ENCODE measurements at places on chromosomes 13 and 19. TPM values are rescaled to one million over a fixed set of nuclear protein-coding genes. Genes with fewer than 3 reads are reported as not detected.

- peak; percentile 73 for DNase-seq
- no peaks in the 10 kb centered on the region for H3K27me3 ChIP-seq
- H3K36me3 ChIP-seq, result no peaks in the 10 kb centered on the region
- peaks cover 24% of the 10 kb centered on the region for H3K4me1 ChIP-seq
- H3K4me3 ChIP-seq, result peak overlapping the region; percentile 27
Measured at GRCh38 chr13:22369840-22370239, 699.0 kb downstream of the FGF9 start.

DNA sequence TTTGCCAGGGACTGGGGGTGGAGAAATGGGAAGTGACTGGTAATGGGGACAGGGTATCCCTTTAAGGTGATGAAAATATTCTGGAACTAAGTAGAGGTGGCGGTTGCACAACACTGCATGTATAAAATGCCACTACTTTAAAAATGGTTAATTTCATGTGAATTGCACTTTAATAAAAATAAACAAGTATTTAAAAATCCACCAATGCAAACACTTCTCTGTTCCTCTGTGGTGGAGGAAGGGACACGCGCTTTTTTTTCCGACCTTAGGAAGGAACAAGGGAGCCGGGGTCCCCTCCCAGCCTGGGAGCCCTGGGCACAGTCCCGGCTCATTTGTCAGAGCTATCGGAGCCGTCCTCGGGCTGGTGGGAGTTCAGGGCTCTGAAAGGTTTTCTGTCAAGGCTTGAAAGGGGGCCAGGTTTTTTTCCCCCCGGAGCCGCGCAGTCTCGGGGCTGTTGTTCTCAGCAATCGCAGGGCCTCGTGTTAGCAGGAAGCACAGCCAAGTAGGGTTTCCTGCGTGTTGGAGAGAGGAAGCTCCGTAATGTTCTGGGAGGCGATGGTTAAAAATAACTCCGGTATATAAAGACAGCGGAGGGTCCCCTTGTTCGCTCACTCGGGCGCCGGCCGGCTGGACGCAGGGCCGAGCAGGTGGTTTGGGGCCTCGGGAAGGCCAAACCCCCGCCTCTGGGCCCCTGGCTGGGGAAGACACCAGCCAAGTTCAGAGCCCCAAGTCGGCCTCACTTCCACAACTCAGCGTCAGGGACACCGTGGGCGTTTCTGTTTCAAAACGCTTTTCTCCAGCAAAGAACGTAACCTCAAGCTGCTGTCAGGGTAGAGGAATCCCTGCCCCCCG lies 41.2 kb upstream of the KLF2 start:
- H3K27me3 ChIP-seq, result no peaks in the 10 kb centered on the region
- no peak overlapping the region for H3K4me3 ChIP-seq
- H3K4me1 ChIP-seq, result peaks cover 9% of the 10 kb centered on the region
- H3K36me3 ChIP-seq, result no peaks in the 10 kb centered on the region
- H3K27ac ChIP-seq, result peak overlapping the region; percentile 64

GRCh38 chr13:42350141-42350540 lies 78.2 kb downstream of the AKAP11 start:
- H3K27me3 ChIP-seq, result no peaks in the 10 kb centered on the region
- no peak overlapping the region for H3K27ac ChIP-seq
- no peak overlapping the region for H3K4me3 ChIP-seq

DNA sequence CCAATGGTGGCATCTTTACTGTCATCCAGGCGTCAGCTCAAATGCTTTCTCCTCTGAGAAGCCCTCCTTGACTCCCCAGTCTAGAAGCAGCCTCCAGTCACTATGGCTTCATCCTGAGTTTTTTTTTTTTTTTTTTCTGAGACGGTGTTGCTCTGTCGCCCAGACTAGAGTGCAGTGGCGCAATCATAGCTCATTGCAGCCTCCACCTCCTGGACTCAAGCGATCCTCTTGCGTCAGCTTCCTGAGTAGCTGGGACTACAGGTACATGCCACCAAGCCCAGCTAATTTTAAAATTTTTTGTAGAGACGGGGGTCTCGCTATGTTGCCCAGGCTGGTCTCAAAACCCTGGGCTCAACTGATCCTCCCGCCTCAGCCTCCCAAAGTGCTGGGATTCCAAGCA lies 4.2 kb downstream of the NRTN start:
- H3K4me1 ChIP-seq, result peaks cover 6% of the 10 kb centered on the region
- H3K36me3 ChIP-seq, result no peaks in the 10 kb centered on the region
- H3K27me3 ChIP-seq, result peaks cover 5% of the 10 kb centered on the region
- DNase-seq, result no peak
- H3K4me3 ChIP-seq, result no peak overlapping the region
- H3K27ac ChIP-seq, result no peak overlapping the region

DNA sequence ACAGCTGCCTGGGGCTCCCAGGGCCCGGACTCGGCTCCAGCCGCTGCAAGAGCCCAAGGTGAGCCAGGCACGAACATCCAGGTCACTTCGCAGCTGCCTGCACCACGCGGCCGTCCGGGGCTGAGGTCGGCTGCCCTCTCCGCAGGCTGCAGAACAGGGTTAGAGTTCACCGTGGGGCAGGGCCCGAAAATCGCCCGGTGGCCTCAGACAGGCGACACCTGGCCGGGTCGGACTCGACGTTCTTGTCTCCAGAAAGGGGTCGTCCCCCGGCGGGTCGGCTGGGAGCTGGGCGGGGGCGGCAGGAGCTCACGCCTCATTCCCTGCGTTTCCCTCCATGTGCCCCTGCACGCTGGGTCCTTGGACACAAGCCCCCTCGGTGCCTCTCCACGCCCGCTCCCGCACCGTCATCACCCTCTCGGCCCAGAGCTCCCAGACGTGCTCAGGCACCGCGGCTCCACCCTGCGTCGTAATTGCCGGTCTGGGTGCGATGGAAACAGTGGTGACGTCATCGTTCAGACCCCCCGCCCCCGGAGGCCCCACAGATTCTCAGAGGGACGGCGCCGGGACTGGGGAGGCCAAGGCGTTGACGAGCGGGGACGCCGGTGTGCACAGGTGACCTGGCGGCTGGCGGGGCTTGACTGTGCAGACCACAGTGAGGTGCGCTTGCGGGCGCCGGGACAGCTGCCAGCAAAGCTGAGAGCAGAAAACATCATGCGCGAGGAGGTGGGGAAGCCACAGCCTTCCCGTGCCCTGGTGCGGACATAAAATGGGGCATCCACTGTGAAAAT lies 4.0 kb upstream of the GRIN3B start:
- no peaks in the 10 kb centered on the region for H3K4me1 ChIP-seq
- peak overlapping the region; percentile 55 for H3K4me3 ChIP-seq
- no peaks in the 10 kb centered on the region for H3K36me3 ChIP-seq
- peaks cover 38% of the 10 kb centered on the region for H3K27me3 ChIP-seq

GRCh38 chr13:97238432-97238831 lies 16.3 kb downstream of the MBNL2 start:
- H3K4me3 ChIP-seq, result no peak overlapping the region
- H3K27ac ChIP-seq, result no peak overlapping the region
- H3K27me3 ChIP-seq, result peaks cover 56% of the 10 kb centered on the region
- H3K4me1 ChIP-seq, result peaks cover 31% of the 10 kb centered on the region
- H3K36me3 ChIP-seq, result no peaks in the 10 kb centered on the region

GRCh38 chr13:44810061-44810840 lies 179.0 kb downstream of the NUFIP1 start:
- H3K27ac ChIP-seq, result no peak overlapping the region
- no peaks in the 10 kb centered on the region for H3K27me3 ChIP-seq
- H3K4me3 ChIP-seq, result no peak overlapping the region

- H3K4me1 ChIP-seq, result peaks cover 12% of the 10 kb centered on the region
- H3K27ac ChIP-seq, result no peak overlapping the region
- DNase-seq, result peak; percentile 90
- no peaks in the 10 kb centered on the region for H3K36me3 ChIP-seq
Measured at GRCh38 chr19:18251587-18252369, 22.5 kb downstream of the IQCN start.

DNA sequence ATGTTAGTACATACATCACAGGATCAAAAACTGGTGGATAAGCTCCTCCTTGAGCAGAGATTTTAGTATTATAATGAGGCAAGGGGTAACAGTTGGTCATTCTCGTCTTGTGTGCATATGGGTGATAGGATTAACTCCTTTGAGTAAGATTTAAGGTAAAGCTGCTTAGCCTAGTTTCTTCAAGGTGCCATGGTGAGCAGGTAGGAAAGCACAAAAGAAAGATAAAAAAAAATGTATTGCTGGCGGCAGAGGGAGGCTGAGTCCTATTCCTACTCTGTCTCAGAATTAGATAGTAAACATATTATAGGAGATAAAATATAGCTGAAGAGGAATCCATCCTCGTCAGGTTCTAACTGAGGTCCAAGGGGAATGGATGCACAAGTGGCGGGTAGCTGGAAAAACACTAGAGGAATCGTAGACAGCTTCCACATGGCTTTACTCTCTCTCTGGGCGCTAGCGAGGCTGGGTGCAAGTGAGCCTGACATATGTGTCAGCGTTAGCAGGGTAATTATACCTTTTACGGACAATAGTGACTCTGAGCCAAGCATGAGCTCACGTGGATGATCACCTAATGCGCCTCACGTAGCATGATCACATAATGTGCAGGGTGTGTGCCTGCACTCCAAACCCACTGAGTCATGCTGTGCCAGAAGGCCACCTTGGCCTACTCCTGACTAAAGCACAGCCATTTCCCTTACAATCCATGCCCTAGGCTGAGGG lies 734.3 kb upstream of the MIR17HG start:
- H3K36me3 ChIP-seq, result no peaks in the 10 kb centered on the region
- H3K27me3 ChIP-seq, result no peaks in the 10 kb centered on the region
- DNase-seq, result no peak
- H3K27ac ChIP-seq, result no peak overlapping the region
- H3K4me1 ChIP-seq, result no peaks in the 10 kb centered on the region
- no peak overlapping the region for H3K4me3 ChIP-seq

- no peak overlapping the region for H3K27ac ChIP-seq
- H3K36me3 ChIP-seq, result no peaks in the 10 kb centered on the region
- no peaks in the 10 kb centered on the region for H3K4me1 ChIP-seq
- H3K4me3 ChIP-seq, result no peak overlapping the region
Measured at GRCh38 chr13:19592657-19593180, 31.4 kb upstream of the TPTE2 start.

- no peak for DNase-seq
- 0 out of 2 replicates have a peak, but pooled peaks cover 4% of the 10 kb centered on the region for H3K36me3 ChIP-seq
- H3K4me1 ChIP-seq, result peaks cover 32% of the 10 kb centered on the region
- H3K27me3 ChIP-seq, result no peaks in the 10 kb centered on the region
Measured at GRCh38 chr19:42282819-42283187, 13.8 kb downstream of the CIC start.

DNA sequence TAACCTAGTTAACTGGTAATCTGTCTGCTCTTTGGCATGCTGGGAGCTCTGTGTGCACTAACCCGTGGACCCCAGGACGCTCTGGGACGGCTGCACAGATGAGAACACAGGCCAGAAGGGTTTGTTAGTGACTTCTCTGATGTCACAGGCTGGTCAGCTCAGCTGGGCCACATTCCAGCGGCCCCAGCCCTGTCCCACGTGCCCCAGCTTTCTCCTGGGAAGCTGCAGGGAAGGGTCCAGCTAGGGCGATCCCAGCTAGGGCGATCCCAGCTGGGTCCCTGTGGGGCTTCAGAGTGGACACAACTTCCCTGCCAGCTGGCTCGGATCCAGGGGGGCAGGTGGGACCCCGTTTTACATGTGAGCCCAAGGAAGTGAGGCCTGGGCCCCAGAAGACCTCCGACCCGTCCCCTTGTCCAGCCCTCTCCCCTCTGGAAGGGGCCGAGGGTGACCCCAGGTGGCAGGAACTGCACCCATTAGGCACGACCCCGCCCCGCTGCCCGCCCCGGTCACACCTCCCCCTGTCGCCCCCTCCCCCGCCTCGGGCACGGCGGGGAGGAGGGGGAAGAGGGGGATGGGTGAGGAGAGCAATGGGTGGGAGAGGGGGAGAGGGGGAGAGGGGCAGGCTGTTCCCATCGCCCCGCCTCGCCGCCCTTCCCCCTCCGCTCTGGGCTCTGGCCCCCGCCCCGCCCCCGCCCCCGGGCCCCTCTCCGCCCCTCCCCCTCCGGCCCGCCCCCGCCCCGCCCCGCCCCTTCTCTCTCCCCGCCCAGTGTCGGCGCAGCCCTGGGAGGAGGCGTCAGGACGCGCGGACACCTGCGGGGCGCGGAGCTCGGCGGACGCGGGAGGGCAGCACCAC lies 75.2 kb upstream of the MCF2L start:
- H3K4me1 ChIP-seq, result peaks cover 25% of the 10 kb centered on the region
- peak overlapping the region; percentile 70 for H3K4me3 ChIP-seq
- peak; percentile 71 for DNase-seq

DNA sequence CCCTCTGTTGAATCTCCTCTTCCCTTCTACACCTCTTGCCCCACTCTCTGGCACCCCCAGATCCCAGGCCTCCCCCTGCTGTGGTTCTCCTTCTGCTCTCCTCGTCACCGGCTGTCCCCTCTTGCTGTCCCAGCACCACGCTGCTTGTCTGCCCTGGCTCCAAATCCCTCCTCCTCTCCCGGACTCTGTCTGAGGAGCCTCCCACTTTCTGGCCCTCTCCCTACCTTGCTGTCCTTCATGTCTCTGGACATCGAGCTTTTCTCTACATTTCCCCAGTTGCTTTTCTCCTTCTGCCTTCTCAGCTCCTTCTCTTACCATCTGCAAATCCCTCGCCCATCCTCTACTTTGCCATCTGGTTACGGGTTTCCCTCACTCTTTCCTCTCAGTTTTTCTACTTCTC lies 1.2 kb downstream of the ZNF347 start:
- peak; percentile 42 for DNase-seq
- no peaks in the 10 kb centered on the region for H3K36me3 ChIP-seq
- H3K4me3 ChIP-seq, result peak overlapping the region; percentile 60

DNA sequence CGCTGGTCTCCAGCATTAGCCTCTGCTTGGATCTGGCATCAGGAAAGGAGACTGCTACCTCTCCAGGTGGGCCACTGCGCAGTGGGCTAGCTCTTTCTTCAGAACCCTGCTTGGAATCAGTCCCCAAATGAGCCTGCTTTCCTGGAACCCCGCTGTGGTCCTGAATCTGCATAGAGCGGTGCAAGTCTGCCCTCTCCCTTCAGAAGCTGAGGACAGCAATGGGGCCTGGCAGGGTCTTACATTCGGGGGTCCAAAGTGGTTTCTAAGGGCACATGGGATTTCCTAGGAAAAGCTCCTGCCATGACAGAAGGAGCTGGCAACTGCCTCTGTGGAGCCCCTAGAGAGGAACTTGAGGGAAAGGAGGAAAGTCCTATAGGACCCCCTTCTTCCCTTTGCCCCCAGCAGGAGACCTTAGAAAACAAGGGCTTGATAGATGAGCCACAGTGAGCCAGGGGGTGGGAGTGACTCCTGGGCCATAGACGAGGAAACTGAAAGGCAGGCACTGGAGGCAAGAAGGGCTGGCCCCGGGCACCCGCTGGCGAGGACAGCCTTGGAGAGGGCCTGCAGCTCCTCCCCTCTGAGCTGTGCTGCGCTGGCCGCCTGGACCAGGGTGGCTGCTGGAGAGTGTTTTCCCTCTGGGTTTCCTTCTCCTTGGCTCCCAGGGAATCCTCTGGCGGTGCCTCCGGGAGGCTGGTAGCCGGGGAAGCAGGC lies 1.4 kb upstream of the VSTM2B start:
- no peaks in the 10 kb centered on the region for H3K36me3 ChIP-seq
- peaks cover 7% of the 10 kb centered on the region for H3K4me1 ChIP-seq
- DNase-seq, result peak; percentile 70
- H3K27ac ChIP-seq, result no peak overlapping the region
- peak overlapping the region; percentile 84 for H3K4me3 ChIP-seq

Gene CEACAM4
- total RNA-seq, result not detected

Gene ZNF724
- total RNA-seq, result 77.5 TPM

Gene SLITRK6
- total RNA-seq, result 0.45 TPM

Gene MBD3L3
- not detected for total RNA-seq

Gene PEAK3
- total RNA-seq, result not detected

Gene OR7D2
- total RNA-seq, result not detected

Gene B3GLCT
- total RNA-seq, result 4.3 TPM

All from GM23338 (cell line).